ENCODE measurements at places on chromosomes 5 and 9. TPM values are rescaled to one million over a fixed set of nuclear protein-coding genes. Genes with fewer than 3 reads are reported as not detected.

DNA sequence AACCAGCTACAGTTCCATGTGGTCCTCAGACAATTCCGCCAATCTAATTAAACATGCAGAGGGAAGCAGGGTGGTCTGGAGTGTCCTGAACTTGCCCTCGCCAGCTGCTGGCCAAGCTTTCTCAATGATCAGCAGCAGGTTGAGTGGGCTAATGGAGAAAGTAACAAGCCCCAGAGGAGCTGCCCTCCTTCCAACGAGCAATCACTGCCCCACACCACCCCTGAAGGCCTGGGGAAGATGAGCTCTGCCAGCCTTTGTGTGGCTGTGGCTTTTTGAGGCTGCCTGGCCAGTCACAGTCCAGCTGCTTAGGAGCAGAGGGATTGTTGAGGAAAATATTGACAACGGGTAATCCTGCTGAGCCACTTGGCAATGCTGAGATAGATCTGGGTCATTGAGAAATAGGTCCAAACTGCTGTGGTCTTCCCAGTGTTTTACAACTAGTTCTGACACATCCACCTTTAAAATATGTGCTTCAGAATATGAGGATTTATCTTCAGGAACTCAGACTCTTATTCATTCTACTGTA is 107.3 kb downstream of the CD180 start:
- DNase-seq: no peak

- no peak for DNase-seq
These were observed 21.7 kb downstream of the ABO start for GRCh38 chr9:133253268-133253667.

DNA sequence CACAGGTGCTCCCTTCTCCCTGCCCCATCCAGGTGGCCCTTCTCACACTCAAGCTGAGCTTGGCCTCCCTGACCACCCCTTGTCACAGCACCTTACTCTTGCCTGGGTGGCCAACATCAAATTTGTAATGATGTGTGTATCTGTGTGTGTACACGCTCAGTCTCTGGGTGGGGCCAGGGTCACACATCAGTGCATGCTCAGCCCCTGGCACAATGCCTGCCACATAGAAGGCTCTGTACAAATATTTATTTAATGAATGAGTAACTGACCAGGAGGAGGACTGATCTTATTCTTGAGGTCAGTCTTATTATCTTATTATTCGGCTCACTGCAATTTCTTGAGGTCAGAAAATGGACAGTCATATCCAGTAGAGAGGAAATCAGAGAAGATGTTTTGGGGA is 41.3 kb upstream of the HAND1 start:
- no peak for DNase-seq

The IL7R gene
- 0.90 TPM for polyA plus RNA-seq

GRCh38 chr9:137642118-137642601 is 23.4 kb downstream of the EHMT1 start:
- DNase-seq: no peak

The HAND1 gene
- polyA plus RNA-seq: not detected

DNA sequence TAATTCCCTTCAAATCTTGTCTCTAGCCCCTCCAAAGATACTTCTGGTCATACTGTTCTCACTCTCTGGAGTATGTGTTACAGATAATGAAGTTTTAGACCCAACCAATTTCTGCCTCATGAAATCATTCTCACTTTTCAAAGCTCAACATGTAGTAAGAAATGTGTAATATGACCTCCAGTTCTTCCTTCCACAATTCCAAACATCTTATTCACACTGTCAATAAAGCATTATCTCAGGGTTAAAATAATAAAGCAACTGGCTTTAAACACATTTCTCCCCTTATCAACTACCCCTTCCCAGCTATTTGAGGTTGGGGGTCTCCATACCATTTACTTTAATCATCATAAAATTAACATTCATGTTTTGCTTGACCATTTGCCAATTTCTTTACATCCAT is 654.1 kb downstream of the RAB3C start:
- no peak for DNase-seq

The GPR151 gene
- not detected for polyA plus RNA-seq

The OR1Q1 gene
- not detected for polyA plus RNA-seq

DNA sequence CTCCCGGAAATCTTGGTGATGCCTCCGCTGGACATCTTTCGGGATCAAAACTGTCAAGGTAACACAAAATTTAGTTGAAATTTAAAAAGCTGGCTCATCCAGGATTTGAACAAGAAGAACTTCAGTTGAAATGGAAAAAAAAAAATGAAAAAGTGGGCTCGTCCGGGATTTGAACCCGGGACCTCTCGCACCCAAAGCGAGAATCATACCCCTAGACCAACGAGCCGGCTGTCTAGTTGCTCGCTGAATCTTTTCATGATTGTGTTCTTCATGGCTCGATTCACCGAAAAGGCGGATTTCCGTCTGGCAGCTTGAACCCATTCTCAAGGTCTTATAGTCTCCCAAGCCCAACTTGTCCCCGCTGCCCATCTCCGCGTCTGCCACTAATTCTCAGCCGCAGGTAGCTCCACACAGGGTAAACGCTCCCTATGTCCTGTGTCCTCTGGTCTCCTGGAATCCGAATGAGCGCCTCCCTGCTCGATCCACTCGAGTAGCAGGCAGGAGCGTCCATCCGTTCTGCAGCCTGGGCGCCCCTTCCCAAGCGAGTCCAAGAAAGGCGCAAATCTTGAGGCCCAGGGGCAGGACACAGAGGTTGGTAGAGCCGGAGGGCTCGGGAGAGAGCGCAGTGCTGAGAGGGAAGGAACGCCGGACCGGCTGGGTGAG is 16.2 kb downstream of the TRIM7 start:
- DNase-seq: no peak

The FRMD3 gene
- 24.6 TPM for polyA plus RNA-seq

The INSL6 gene
- polyA plus RNA-seq: 0.35 TPM

DNA sequence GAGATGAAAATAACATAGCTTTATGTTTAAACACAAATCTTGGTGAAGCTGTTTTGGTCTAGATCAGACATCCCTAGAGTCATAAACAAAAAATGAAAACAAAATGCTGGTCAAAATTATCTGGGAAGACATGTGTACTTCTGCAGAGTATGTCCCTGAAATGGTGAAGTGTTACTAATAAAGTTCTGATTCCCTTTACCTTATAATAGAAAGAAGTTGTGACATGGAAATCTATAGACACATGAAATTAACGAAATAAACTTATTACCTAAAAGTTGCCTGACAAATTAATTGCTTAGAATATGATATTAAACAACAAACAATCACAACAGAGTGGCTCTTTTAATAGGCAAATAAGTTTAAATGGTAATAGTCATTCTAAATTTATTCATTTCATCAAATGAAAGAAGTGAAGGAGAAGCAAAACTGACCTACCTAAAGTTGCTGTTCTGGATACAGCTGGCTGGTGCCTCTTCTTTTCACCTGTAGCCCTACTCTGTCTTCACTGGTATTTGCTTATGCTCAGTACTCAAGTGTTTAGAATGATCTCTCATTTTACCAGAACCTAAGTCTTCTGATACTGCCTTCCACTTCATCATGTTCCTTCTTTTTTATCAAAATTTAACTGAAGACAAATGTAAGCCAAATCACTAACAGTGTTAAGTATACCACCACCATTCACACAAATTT is 38.8 kb downstream of the FNIP1 start:
- DNase-seq: no peak

The FOXD4L6 gene
- not detected for polyA plus RNA-seq

DNA sequence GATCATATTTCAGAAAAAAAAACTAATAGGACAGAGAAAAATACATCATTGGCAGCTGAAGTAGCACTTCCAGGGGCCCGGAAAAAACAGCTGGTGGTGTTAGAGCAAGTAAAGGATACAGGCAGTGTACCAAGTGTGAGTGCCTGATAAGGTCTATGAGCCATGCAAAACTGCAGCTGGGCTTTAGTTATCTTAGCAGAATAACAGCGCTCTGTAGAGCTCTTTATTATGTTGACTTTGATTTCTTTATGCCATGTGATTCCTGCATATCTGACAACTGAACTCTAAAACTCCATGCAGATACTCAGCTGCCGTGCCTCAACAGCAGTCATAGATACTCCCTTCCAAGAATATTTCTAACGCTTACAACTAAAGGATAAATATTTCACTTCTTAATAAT is 119.5 kb downstream of the CAAP1 start:
- DNase-seq: no peak

GRCh38 chr5:52580921-52581320 is 206.8 kb upstream of the ITGA1 start:
- no peak for DNase-seq

DNA sequence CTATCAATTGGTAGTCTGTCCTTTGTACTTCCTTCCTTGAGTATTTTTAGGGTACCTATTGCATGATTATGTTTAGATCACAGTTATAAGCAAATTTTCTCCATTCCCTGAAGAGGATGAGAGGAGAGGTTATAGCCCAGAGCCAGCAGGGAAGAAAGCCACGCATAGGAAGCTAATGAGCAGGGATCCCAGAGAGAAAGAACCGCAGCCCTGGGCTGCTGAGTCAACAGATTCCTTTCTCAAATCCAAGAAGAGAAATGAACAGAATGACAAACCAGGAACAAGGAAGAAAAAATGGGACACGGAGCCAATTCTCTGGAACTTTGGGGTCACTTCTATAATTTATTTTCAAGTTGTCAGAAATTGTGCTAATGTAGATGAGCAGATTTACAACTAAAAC is 284.5 kb downstream of the RFX3 start:
- DNase-seq: no peak

DNA sequence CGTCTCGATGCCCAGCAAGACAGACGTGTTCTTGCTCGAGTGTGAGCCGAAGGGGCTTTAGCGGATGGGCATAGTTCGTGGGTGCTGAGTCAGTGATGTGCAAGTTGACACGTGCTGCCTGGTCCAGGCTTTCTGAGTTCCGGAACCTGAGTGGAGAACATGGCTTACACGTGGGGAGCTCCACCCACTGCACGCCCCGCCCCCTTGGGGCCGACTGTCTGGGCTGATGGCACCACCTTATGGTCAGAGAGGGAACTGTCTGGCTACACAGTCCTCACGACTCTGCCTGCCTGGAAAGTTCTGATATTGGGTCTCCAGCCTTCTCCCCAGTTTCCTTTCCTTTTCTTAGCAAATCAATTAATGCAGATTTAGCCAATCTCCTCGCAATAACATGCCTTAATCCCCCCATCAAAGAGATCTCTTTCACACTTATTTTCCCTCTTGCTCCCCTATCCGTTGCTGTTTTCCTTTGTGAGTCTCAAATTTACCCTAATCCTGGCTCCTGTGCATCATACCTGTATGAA is 3.8 kb upstream of the STC2 start:
- DNase-seq: no peak

The SERF1B gene
- polyA plus RNA-seq: 64.8 TPM

The CMYA5 gene
- polyA plus RNA-seq: 16.3 TPM

The ECSCR gene
- 27.8 TPM for polyA plus RNA-seq

DNA sequence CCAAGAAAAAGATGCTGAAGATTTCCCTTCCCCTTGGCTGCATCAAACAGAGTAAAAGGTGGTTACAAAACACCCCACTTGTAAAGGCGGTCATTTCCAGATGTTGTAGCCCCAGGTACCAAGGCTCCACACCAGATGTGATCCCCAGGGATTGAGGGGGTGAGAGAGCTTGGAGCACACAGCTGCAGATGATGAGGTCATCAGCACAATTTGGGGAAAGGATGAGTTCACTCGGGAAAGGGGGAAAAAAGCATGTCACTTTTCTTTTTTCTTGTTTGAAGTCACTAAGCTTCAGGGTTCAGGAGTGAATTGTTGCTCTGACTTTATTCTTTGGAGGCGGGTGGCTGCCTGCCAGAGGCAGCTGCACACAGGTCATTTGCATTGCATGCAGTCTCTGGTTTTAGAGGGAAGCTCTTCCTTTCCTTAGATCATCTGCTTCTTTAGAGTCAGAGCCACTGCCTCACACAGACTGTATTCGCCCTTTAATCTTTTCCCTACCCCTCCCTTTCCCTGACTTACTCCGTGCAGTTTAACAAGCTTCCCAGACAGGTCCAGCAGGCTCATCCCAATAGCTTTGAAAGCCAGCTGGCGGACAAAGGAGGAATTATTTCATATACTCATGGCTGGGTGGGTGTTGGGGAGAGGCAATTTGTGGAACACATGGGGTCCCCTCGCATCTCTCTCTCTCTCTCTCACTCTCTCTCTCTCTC is 409.3 kb upstream of the SLC24A2 start:
- no peak for DNase-seq

DNA sequence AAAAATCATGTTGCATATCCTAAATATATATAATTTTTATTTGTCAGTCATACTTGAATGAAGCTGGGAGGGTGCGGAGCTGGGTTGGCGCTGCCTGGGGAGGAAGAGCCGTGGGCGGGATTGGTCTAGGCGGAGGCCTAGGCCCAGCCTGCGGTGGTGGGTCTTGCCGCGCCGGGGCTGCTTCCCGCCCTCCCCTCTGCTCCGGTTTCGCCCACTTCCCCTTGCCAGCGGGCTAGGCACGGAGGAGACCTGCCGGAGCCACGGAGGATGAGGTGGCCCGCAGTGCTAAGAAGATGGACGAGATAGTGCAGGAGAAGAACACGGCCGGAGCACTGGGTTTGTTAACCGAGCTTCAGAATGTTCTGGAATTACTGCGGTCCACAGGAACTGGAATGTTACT is 54.0 kb upstream of the IGFBPL1 start:
- no peak for DNase-seq

GRCh38 chr5:150303660-150304386 is 1.1 kb upstream of the ARSI start:
- DNase-seq: peak; percentile 75

DNA sequence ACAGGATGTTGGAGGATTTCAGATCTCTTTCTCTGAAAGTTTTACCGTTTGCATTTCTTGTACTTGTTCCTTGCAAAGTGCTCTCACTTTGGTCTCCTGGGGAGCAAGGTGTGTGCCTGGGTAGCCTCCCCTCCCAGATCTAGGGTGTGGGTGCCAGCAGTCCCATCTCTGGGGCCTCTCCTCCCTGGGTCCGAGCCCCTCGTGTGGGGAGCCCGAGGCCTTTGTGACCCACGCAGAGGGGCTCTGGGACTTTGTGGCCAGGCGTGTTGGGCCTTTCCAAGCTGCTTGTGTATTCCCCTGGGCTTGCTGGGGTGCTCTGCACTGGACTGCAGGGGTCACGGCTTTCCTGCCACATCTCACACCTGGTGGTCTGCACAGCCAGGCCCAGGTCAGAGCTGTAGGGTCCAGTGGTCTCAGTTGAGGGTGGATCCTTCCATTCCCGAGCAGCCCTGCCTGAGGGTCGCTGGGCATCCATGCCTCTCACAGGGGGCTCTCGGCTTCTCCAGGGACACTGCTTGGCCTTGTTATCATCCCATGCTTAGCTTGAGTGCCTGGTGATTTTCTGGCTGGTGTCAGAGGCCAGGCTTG is 96.3 kb downstream of the CACNA1B start:
- DNase-seq: no peak

DNA sequence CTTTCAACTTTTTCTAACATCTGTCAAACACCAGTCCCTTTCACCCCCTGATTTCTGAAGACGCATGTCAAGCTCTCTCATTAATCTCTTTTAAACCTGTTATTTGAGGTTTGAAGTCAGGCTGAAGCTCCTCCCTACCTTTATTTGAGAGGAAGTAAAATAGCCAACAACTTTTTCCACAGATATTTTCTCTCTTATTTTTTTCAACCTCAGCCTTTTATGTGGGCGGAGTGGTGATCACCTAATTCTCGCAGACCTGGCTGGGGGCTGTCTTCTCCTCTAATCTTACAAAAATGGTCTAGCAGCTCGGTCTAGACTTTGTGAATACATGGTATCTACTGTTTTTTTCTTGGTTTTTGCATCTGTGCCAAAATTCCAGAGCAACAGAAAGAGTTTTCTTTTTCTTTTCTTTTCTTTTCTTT is 395.7 kb upstream of the ACTBL2 start:
- no peak for DNase-seq

The DRD1 gene
- polyA plus RNA-seq: not detected

- DNase-seq: no peak
These were observed 6.1 kb upstream of the TMEM268 start for GRCh38 chr9:114604989-114605388.

The GAS1 gene
- polyA plus RNA-seq: 57.3 TPM
